IgD-negative memory B cell (primary cell): ENCODE measurements at places on chromosomes 3 and 15. TPM values are rescaled to one million over a fixed set of nuclear protein-coding genes. Genes with fewer than 3 reads are reported as not detected.

Gene ANKRD34C
- polyA plus RNA-seq: not detected

Gene TMC3
- polyA plus RNA-seq: 0.04 TPM

Gene AP4E1
- polyA plus RNA-seq: 2.5 TPM

Gene ARPIN
- not detected for polyA plus RNA-seq

Gene TPRG1
- not detected for polyA plus RNA-seq

Gene CHST13
- not detected for polyA plus RNA-seq

Gene KBTBD13
- polyA plus RNA-seq: not detected

Gene KNL1
- 1.1 TPM for polyA plus RNA-seq
